ENCODE measurements at places on chromosomes 4 and X.

- DNase-seq, result no peak
Observed at GRCh38 chr4:134043266-134043665, 158.3 kb downstream of the PABPC4L start.

- DNase-seq, result no peak
Observed at GRCh38 chrX:9163214-9163709, 129.3 kb upstream of the FAM9B start.

DNA sequence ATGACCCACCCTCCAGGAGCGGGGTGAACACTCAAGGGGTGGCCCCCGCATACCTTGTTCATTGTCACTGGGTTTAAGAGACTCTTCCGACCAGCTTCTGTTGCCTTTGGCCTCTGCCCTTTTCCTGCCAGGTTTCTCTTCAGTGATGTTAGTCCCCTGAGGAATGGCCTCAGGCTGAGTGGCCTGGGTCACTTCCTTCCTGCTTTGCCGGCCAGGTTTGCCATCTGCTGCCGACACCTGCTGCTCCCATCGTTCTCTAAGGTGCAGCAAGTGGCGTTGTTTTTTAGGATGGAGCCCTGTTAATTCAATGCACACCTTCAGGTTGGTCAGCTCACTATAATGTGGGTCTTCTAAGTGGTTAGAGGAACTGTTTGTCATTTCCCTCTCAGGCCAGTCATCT lies 34.2 kb downstream of the BCOR start:
- DNase-seq, result no peak

GRCh38 chr4:8176547-8177399 lies 18.2 kb upstream of the ABLIM2 start:
- no peak for DNase-seq

- DNase-seq, result no peak
Observed at GRCh38 chrX:119655125-119655524, 37.8 kb downstream of the SEPTIN6 start.
